Neural crest cell (in vitro differentiated cells): ENCODE measurements at places on chromosomes 4 and X.

DNA sequence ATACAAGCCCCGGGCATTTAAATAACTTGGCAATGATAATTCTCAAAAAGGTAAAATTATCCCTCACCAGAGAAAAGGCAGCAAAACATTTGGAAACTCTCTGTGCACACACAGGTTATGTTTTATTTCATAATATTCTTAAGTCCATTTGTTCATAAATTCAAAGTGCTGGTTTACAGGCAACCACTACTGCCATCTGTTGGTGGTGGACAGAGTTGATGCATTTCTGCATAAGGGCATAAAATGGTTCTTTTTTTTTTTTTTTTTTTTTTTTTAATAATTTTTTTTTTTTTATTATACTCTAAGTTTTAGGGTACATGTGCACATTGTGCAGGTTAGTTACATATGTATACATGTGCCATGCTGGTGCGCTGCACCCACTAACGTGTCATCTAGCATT lies 31.5 kb upstream of the IL21 start:
- peak; percentile 3 for DNase-seq

DNA sequence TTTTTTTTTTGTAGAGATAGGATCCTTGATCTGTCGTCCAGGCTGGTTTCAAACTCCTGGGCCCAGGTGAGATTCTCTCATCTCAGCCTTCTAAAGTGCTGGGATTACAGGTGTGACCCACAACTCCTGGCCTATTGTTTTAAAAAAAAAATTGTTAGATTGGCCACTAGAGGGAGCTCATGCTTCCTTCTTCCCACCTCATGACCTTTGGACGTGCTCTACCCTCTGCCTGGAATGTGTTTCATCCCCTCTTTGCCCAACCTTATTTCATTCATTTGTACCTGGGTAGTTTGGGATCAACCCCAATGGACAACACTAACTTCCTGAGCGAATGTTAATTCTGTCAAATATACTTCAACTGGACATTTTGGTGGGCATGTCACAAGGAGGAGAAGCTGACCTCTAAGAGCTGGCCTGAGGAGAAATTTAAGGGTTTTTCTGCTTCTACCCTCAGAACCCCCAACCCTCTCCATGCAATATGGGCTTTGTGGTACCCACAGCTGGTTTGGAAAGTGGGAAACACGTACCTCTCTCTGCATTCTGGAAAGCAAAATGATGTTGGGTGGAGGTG lies 6.4 kb downstream of the PPEF2 start:
- DNase-seq, result no peak

- no peak for DNase-seq
These were observed 4.0 kb downstream of the OTC start for GRCh38 chrX:38356401-38356800.

GRCh38 chr4:133130171-133130570 lies 18.9 kb upstream of the PCDH10 start:
- no peak for DNase-seq

DNA sequence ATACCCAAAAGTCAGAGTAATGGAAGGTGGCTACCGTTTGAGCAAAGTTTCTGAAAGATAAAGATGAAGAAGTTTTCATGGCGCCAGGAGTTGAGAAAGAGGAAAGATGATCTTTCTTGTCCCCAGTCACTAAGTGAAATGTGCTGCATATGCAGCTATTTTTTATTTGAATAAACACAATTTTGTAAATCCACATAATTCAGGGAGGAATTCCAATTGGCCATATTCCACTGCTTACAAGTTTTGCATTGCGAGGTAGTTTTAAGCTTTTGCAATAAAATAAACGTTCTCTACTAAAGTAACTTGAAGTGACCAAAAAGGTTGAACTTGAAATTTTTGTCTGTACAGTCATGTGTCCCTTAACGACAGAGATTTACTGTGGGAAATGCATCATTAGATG lies 139.3 kb upstream of the VCX2 start:
- DNase-seq, result no peak
